ENCODE measurements at places on chromosomes 3 and 15.

DNA sequence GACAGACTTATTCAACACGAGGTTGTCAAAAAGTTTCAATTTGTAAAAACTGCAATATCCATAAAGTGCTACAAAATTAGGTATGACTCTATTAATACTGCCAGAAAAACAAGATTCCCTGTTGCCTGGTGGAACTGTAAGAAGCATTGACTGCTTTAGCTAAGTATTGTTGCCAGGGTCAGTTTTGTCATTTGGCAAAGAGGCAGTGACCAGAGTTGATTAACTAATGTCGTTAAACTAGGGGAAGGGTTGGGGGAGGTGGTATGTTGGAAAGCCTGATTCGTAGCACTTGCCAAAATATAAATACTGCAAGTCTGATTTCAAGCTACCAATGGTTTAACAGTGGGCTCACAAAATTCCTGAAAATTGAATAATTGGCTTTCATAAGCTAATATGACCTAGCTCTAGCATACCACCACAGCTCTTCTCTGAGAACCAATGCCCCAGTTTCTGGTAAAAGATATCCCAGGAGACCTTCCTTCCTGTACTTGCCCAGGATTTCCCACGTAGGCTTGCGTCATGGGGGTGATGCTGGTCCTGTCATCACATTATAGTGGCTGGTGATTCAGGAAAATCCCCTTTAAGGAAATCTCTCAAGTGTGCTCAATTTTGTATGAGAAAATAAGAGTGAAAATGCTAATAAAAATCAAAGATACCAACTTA lies 266.4 kb upstream of the TBC1D5 start:
- no peak for DNase-seq

DNA sequence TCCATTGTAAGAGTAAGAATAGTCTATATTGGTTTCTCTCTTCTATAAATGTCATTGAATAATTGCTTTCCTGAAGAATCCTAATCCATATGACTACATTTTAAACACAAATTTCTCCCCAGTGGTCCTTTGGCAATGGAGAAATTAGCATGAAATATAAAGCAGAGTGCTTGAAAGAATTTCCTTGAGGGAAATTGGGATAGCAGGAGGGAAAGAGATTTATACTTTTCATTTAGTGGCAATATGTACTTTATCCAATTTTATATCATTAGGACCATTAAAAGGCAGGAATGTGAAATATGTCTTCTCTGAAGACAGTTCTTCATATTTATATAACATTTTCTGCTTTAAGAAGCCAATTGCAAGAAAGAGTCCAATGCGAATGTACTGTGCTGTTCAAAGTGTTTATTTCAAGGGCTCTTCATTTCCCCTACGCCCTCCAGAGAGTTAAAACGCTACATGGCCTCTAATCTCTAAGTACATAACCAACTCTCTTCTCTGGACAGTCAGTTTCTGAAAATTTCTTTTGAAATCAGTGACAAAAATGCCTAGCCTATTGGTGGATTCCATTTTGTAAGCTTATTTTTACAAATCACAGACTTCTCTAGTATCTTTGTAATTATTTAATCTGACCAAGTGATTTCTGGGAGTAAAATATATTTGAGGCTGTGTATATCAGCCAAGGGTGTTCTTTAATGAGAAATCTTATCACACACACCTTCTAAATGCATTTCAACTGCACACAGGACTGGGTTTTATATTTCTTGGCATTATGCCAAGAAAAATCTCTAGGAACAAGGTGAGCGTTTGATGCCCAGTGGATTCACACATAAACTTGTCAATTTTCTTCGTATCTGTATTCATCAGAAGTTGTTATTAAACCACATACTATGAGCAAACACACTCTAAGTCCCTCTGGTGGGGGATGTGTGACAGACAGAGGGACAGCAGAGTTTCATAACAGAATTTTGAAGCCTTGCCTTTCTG lies 51.2 kb downstream of the KCNAB1 start:
- no peak for DNase-seq

DNA sequence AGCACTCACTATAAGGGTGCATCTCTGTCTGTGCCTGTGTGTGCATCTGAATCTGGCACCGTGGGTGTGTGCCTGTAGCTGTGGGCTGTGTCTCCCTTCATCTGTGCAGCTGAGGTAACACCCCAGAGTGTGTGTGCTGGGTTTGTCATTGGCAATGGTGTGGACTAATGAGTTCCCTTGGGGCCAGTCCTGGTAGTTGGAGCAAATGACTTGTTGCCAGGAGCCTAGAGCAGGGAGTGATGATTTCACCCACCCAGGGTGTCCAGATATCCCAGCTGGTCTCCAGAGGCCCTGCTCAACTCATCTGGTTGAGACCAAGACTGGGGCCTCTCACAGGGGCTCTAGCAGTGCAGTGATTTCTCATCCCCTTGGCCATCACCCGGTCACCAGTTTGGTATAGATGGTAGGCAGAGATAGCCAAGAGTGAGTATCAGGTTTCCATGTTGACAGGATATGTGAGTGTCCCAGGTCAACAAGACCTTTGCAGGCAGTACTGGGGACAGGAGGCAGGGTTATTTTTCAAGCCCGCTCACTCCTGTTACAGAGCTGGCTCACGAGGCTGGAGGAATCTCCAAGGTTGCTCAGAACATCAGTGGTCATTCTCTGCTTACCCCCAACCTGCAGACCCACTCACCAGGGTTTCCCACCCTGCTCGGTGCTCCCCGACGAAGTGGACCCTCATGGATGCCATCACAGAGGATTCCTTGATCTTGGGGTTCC lies 4.1 kb upstream of the HDAC11 start:
- DNase-seq = no peak

- no peak for DNase-seq
Observed at GRCh38 chr3:187167777-187168176, 28.5 kb upstream of the RPL39L start.

- no peak for DNase-seq
Observed at GRCh38 chr15:51396921-51397320, 55.5 kb downstream of the GLDN start.

DNA sequence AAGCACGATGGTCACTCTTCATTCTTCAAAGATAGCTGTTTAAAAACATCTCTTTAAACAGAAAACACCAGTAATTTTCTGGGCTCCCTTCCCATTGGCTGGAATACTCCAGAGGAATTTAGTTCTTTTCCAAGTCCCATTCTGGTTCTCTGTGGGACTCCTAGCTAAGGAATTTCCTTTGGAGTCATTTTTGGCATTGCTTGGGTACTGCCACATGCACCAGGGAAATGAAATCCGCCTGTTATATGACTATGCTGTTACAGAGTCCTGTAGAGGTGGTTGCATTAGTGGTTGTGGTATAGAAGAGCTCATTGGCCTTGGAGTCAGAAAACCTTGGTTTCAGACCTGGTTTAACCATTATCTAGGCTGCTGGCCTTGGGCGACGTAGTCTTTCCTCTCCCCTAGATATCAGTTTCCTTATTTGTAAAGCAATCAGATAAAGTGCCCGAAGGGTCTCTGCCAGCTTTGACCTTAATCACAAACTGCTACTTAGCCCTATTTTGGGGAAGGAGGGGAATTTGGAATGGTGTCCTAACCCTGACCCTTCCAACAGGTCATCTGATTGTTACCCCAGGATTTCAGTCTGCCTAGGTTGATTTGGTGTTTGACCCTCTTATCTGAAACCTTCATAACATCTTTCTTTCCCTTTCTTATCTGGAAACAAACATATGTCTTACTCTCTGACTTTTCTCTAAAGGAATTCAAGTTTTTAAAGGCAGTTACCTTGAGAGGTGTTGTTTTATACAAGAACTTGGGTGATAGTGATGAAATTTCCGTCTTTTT lies 13.4 kb downstream of the RTP1 start:
- DNase-seq = no peak

DNA sequence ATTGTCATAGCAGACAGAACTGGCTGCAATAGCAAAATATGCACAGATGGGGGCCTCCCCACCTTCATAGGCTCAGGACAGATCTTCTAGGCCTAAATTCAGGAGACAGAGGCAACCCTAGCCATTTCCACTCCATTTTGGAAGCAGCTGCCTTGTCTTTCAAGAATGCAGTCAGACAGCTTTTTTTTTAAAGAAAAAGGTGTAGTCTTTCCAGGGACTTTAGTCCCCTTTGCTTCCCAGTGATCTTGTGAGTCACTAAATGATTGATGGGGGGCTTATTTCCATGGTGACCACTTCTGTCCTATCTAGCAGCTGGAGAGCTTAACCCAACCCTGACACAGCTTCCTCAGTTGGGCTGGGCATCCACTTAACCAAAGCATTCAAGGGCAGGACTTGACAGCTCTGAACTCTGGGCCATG lies 165.9 kb downstream of the TPRG1 start:
- no peak for DNase-seq

DNA sequence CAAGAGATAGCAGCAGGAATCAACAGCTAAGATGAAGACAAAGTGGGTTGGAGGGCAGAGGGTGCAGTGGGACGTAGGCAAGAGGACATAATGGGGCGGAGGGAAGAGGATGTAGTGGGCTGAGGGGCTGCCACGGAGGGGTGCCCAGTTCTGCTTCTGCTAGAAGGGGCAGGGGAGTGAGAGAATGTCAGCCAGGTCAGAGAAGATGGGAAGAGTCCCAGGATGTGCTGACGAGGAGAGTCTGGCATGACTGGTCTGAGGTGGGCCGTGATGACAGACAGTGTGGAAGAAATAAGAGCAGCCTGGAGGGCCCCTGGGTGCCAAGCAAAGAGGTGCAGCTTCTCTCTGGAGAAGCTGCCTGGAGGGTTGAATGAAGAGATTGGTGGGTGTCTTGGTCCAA lies 4.0 kb downstream of the SPSB4 start:
- no peak for DNase-seq

GRCh38 chr15:31476236-31476810 lies 149.7 kb downstream of the KLF13 start:
- no peak for DNase-seq

DNA sequence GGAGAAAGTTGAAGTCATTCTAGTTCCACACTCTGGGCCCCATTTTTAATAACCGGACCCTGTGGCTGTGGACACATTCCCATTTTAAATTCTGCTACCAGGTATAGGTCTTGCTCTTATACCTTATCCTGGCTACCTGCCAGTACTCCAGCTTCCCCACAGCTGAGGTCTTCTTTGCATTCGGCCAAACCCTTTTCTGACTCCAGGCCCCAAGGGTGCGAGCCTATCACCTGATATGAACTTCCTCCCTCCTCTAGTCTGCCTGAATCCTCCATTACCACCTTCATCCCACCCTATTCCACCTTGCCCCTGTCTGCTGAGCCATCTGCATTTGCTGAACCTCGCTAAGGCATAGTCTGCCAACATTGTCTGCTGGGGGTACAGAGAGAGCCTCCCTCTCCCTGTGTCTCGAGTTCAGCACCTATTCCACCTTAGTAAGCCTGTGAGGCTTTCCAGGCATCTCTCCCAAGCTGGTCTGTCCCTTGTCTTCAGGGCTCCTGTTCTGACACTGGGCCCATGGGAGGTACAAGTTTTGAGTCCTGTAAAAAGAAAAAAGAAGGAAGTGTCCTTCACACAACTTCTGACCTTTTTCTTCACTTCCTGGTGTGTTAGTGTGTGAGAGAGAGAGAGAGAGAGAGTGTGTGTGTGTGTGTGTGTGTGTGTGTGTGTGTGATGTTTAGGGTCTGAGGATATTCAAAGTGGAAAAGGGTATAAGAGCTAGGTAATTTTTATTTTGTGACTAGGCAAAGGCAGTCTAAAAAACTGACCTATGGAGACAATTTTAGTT lies 27.0 kb downstream of the PDE8A start:
- no peak for DNase-seq

GRCh38 chr3:73804204-73804603 lies 179.5 kb upstream of the PDZRN3 start:
- no peak for DNase-seq

GRCh38 chr15:47484059-47484458 lies 233.2 kb upstream of the SEMA6D start:
- no peak for DNase-seq

DNA sequence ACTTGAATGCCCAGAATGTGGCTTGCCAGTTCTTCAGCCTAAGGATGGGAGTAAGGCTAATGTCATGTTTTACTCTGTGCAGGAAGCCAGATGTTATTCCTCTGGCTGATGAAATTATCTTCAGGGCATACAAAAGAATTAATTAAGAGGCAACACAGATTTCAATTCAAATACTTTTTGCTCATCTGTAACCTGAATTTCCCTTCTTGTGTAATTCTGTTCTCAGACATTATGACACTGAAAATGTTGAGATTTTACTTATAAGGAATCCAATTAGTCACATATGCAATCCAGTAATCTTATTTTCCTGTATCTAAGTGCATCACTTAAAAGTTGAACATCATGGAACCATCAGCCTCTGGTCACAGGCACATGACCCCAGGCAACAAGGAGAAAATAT lies 136.5 kb downstream of the CPNE4 start:
- DNase-seq = no peak

- DNase-seq = no peak
Observed at GRCh38 chr3:111069974-111070771, 1.4 kb upstream of the NECTIN3 start.

- DNase-seq = no peak
Observed at GRCh38 chr15:25392806-25393205, 46.0 kb downstream of the UBE3A start.

- no peak for DNase-seq
Observed at GRCh38 chr3:79361748-79362378, 405.9 kb downstream of the ROBO1 start.

DNA sequence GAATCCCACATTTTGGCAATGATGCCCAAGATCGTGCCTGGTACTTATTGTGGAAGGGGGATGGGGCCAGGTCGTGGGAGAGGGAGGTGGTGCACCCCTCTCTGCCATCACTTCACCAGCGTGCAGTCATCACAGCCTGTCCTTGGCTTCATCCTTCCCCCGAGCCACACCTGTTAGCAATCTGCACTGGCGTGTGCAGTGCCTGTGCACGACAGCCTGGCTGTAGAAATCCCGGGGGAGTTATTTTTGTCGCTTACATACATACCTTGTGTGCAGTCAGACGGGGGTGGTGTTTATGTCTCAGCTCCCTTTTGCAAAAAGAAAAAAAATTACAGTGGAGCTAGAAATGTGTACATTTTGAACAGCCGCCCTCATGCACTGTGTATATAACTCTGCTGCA lies 216.0 kb downstream of the TLE3 start:
- DNase-seq = no peak

GRCh38 chr3:119831941-119832371 lies 50.1 kb downstream of the NR1I2 start:
- no peak for DNase-seq

DNA sequence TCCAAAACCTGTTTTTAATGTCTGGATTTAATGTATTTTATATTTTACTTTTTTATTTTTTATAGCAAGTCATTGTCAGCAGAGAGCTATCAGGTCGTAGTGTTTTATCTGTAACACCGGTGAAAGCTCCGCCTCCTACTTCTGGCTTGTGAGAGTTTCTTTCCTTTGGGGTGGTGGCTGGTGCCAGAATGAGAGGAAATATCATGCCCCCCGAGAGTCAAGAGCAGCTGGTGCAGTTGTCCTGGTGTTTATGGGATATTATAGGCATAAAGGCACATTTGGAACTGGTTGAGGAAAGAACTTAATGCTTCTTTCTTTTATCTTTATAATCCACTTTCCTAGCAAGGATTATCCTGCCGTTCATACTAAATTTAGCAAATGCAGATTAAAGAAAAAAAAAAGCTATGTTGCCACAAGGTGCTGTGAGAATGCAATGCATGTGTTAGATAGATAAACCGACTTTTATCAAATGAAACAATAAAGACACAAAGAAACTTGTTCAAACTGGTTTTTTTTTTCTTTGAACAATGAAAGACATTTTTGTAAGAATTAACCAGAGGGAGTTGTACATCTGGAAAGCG lies 260.1 kb upstream of the PLSCR5 start:
- no peak for DNase-seq

- no peak for DNase-seq
Observed at GRCh38 chr15:98241032-98241554, 280.6 kb downstream of the ARRDC4 start.

Measured in CD4-positive, alpha-beta T cell treated with Interleukin-1 beta for 1 hour (primary cell).